Stimulated activated CD8-positive, alpha-beta memory T cell treated with anti-CD3 and anti-CD28 coated beads, Interleukin-4, amount 100 ng/mL, for 4 hours (primary cell): ENCODE measurements at places on chromosomes 1 and 21.
A peak's percentile ranks its signal among the peaks of the same experiment; 100 is the strongest.

- no peak for DNase-seq
Measured at GRCh38 chr1:1462318-1462966, 9.1 kb upstream of the ATAD3B start.

GRCh38 chr21:45613881-45614280 lies 29.6 kb upstream of the PCBP3 start:
- no peak for DNase-seq

- no peak for DNase-seq
Measured at GRCh38 chr1:213977486-213977842, 10.3 kb upstream of the PROX1 start.

DNA sequence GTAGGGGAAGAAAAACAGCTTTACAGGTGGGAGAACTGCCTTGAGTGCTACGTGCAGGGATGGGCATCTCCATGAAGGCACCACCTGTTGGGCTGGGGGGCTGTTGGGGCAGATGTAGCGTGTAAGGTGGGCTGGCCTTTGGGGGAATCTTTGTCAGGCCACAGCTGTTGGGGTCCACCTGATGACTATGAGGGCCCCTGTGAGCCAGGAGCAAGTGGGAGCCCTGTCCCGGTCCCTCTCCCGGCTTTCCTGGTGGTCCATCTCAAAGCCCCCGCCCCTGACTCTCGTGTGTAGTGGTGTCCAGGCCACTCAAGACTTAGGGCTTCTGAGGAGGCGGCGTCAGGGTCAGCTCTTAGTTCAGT lies 13.5 kb downstream of the SLC37A1 start:
- DNase-seq: no peak

- DNase-seq: no peak
Measured at GRCh38 chr21:15669247-15669646, 60.5 kb upstream of the USP25 start.

GRCh38 chr1:11980676-11980972 lies 380 bp downstream of the MFN2 start:
- DNase-seq: peak; percentile 5
